ENCODE measurements at places on chromosomes 12 and 14. TPM values are rescaled to one million over a fixed set of nuclear protein-coding genes. Genes with fewer than 3 reads are reported as not detected.

SLC38A2 gene
- 467 TPM for total RNA-seq

OTX2 gene
- total RNA-seq = not detected

LPAR5 gene
- not detected for total RNA-seq

CD4 gene
- total RNA-seq = under 0.01 TPM

KRT85 gene
- total RNA-seq = not detected

NEUROD4 gene
- total RNA-seq = not detected

LYZ gene
- not detected for total RNA-seq

CHST11 gene
- total RNA-seq = 4.9 TPM

IKZF4 gene
- 2.6 TPM for total RNA-seq

ALX1 gene
- total RNA-seq = 2.3 TPM

MIP gene
- total RNA-seq = not detected

BCAT1 gene
- 87.1 TPM for total RNA-seq

LRRC9 gene
- not detected for total RNA-seq

PDE3A gene
- 0.58 TPM for total RNA-seq

OTUB2 gene
- 1.6 TPM for total RNA-seq

GUCY2C gene
- total RNA-seq = not detected

AVPR1A gene
- total RNA-seq = not detected

DENR gene
- 28.8 TPM for total RNA-seq

Data from myometrial cell (primary cell).